ENCODE measurements at places on chromosomes 16 and 17.

DNA sequence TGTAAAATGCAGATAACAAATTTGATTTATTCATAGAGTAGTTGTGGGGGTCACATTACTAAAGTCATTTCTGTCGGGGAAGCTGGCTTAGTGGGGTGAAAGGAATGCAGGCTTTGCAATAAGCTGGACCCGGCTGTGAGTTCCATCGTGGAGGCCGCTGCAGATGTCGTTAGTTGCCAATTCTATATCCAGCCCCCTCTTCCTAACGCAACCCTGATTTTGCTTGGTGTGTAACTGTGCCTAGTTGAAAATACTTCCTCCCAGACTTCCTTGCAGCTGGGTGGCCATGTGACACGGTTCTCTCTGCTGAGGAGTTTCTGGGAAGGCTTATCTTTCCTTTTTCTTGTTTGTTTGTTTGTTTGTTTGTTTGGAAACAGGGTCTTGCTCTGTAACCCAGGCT, 4.5 kb downstream of the MFSD6L start:
- DNase-seq = no peak

- DNase-seq = no peak
Observed at GRCh38 chr17:72421128-72422092, 300.6 kb downstream of the SOX9 start.

DNA sequence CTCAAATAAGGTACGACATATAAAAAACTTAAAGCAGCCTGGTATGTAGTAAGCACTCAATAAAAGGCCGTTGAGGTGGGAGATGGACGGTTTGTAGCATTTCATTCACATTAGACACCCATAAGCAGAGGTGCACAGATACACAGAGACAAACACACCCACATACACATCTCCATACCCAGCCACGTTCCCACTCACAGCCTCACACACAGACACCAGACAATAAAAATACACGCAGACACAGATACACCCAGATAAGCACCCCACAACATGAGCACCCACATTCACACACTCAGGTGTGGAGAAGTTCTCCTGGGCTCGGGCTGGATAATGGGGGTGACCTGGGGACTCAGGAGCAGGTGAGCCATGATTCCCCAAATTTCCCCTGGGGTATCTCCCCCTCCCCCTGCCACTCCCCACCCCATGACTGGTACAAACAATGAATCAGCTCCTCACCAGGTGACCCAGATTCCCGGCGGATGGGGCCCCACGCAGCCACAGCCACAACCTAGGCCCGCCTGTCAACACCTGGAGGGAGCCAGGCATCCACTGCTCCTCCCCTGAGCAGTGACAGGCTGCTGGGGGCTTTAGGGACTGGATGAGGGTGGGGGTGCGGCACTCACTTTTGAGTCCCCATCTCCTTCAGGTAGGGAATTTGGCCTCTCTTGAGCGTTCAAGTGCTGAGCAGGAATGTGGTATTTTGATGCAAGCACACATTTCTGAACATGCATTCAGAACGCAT, 2.7 kb downstream of the DLX3 start:
- DNase-seq = no peak

- no peak for DNase-seq
Observed at GRCh38 chr17:42274812-42275526, 1.2 kb downstream of the STAT5B start.

DNA sequence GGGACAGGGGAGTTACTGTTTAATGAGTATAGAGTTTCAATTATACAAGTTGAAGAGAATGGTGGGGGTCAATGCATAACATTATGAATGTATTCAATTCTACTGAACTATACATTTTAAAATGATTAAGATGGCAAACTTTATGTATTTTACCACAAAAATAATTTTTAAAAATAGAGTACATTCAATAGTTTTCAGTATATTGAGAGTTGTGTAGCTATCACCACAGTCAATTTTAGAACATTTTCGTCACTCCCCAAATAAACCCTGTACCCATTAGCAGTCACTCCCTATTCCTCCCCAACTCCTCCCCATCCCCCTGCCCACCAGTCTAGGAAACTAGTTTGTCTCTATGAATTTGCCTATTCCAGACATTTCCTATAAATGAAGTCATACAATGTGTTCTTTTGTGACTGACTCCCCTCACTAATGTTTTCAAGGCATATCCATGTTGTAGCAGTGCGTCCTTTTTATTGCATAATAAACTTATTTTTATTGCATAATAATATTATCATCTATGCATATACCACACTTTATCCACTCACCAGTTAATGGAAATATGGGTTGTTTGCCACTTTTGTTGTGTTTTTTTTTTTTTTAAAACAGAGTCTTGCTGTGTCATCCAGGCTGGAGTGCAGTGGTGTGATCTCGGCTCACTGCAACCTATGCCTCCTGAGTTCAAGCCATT, 52.5 kb upstream of the ERN1 start:
- no peak for DNase-seq

DNA sequence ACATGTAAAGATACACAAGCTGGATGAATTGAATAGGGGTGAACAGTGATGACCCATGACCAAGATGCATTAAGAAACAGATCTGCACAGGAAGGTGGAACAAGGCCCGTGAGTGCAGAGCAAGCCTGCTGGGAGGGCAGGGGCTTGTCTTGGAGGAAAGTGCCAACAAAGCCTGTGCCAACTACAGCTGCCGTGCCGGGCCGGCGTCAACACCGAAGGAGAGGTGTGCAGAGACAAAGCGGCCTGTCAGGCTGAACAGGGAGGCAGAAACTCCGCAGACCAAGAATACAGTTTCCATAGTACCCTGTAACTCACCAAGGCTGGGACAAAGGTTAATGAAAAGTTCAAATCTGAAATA, 46.7 kb downstream of the ANKRD11 start:
- no peak for DNase-seq

GRCh38 chr17:56710986-56711385, 117.5 kb downstream of the NOG start:
- no peak for DNase-seq

Measured in anterior cingulate cortex (tissue), 58 donors.